ENCODE measurements at places on chromosomes 1 and 21.

DNA sequence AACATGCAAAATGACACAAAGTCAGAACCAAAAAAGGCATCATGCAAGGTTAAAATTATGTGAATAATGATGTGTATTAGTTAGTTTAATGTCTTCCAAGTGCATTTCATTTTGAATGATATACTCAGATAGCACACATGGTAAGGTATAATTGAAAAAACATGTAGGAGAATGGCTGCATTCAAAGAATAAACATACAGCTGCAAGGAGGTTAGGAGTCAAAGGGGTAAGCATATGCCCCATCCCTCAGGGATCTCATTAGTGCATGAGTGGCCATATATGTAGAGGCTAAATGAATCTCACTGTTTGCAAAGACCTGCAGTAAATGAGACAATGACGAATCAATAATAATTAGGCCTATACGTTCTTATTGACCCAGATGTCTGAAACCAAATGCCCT is 179.7 kb upstream of the HOOK1 start:
- DNase-seq: no peak

GRCh38 chr21:15197696-15198095 is 132.9 kb upstream of the NRIP1 start:
- DNase-seq: no peak

DNA sequence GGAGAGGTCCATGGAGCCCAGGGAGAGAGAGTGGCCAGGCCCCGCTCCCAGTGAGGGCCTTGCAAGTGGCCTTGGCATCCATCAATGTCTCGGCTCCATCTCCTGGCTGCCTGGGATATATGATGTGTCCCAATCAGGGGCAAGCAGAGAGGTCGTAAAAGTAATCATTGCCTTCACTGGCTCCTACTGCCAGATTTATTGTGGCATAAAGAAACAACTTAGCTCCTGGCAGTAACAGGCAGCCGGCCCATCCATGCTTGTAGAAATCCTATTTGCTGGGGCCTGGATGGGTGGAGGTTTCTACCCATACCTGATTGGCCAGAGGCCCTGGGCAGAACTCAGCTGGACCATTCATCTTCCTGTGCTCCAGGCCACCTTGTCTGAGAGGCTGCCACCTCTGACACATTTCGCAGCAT is 272.6 kb downstream of the MATN1 start:
- DNase-seq: no peak

- no peak for DNase-seq
These were observed 20.8 kb downstream of the EYA3 start for GRCh38 chr1:28067523-28068090.

DNA sequence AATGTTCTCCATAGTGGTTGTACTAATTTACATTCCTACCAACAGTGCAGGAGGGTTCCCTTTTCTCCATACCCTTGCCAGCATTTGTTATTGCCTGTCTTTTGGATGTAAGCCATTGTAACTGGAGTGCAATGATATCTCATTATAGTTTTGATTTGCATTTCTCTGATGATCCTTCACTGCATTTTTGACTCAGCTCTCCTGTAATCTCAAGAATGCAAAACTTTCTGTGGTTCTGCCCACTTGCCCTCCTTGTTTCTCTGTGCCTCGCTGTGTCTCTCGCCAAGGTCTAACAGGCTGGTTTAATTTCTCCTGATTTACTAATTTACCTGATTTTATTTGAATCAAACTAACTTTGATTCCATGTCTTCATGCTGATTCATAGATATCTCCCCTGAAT is 407.9 kb downstream of the ZP4 start:
- no peak for DNase-seq

GRCh38 chr1:57987523-57987922 is 559.0 kb downstream of the OMA1 start:
- DNase-seq: no peak

DNA sequence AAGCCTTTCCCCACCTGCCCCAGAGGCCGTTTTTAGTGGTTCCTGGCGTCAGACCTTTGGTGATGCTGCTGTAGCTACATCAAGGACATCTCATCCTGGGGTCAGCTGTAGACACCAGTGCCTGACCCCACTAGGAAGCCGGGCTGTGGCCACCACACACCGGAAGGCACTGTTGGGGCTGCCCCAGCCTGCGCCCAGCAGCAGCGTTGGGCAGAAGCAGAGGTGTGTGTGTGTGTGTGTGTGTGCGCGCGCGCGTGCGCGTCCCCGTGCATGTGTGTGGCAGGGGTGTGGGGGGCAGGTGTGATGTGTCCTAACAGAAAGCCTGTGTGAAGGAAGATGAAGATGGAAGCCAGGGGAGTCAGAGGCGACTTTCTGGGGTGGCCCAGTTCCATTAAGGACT is 62.0 kb upstream of the COL6A1 start:
- DNase-seq: no peak
